D721Med (cell line): ENCODE measurements at places on chromosomes 11 and 22.

DNA sequence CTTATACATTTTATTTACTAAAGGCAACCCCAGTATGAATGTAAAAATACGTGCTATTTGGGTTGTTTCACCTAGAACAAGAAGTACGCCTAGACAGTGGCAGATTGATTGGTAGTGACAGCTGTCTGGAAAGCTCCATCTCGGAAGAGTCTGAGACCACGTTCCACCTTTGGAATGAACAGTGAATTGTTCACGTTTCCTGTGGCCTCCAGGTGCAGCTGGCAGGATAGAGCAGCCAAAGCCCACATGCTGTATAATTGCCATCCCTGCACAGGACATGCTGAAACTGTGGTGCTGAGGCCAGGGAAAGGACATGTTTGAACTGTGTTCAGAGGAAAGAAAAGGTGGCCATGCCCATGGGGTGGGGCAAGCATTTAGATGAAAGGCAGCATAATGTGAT is 218.7 kb upstream of the MTNR1B start:
- DNase-seq: no peak

GRCh38 chr11:108193725-108194124 is 28.7 kb downstream of the NPAT start:
- no peak for DNase-seq

GRCh38 chr11:78653294-78653909 is 78.7 kb upstream of the NARS2 start:
- DNase-seq: no peak

DNA sequence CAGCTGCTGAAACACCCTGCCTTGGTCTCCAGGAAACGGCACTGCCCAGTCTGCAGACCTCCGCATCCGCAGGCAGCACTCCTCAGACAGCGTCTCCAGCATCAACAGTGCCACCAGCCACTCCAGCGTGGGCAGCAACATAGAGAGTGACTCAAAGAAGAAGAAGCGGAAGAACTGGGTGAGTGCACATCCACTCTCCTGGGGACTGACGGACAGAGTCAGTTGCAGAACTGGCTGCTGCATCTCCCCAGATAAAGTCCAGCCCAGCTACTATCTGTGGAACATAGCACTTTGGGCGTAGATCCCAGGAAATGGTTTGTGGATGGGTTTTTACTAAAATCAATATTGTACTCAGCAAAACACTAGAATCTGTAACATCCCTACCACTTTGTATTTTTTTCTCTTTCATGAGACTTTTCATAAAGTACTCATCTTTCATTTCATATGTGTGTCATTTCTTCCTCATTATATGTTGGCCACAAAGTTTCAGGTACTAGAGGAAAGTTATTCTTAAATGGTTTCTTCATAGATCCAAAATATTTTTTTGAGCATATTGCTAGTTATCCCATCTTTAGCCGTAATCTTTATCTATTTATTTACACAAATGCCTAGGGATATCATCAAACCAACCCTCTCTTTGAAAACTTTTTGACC is 80.1 kb downstream of the DBX1 start:
- no peak for DNase-seq

GRCh38 chr11:9600644-9601036 is 27.2 kb downstream of the WEE1 start:
- DNase-seq: no peak

DNA sequence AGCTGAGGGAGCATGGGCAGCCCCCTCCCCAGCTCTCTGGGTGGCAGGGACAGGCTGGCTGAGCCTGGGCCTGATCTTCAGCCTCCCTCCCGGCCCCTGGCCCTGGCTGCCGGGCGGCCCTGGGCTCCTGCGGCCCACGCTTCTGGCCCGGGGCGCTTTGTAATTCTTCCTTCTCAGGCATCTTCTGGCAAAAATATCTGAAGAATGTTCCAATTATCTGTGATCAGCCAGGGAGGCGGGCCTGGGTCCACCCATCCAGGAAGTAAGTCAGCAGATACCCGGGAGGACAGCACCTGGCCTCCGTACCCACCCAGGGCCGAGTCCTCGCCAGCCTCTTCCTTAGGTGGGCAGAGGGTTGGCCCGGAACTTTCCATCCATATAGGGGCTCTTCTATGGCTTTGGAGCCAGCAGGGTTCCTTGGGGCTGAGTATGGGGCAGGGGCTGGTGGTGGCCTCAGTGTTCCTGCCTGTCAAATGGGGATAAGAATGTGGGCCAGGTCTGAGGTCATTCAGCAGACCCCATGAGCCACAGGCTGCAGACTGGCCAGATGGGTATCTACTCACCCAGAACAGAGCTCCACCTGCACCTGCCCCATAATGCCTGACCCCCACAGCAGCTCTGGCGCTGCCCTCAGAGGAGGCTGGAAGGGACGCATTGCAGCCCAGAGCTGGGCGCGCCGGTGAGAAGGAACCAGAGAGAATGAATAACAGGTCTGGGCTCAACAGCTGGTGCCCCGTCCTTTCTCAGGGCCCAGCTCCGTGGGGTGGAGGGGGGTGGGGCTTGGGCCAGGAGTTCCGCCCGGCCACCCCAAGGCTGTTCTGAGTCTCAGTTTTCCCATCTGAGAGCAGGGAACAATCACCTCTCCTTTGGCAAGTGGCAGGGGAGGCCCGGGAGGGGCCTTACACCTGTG is 16.2 kb downstream of the WNT7B start:
- no peak for DNase-seq

GRCh38 chr22:11628651-11629511 is 3899.1 kb upstream of the OR11H1 start:
- no peak for DNase-seq

DNA sequence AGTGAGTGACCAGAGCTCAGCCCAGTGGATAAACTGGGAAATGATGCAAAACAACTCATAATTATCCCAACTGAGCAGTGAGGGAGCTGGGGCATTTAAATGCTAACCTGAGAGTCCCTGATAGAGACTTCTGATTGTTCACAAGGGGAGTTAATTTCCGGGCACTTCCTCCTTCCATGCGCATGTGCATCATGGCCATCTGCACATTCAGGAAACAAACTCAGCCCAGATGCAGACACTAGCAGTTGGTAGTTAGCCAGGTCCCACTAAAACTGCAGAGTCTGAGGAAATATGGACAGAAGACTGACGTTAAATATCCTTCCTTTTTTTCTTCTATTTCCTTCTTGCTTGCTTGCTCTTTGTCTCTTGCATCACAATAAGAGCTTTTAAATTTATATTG is 852.1 kb upstream of the LRRC4C start:
- DNase-seq: no peak

DNA sequence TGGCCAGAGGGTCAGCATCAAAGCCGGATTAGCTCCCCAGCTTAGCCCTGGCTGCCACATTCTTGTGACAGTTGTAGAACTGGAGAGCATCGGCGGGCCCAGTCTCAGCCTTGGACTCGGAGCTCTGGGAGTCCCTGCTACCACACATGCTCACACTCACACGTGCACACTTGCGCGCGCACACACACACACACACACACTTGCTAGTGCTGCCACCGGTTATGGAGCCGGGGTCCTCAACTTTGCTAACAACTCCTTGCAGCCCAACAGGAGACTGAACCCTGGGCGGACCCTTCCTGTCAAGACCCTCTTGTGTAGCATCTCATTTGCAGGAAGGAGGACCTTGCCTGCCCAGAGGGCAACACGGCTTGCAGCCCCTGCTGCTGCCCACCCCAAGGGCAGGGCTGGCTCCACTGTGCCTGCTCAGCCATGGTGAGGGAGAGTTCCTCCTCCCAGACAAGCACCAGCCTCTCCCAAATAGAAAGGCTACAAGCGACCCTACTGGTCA is 107.6 kb downstream of the WNT7B start:
- DNase-seq: no peak

GRCh38 chr22:24695561-24696511 is 78.7 kb downstream of the PIWIL3 start:
- no peak for DNase-seq
